GM10248 (cell line): ENCODE measurements at places on chromosomes 1 and 21.

- no peak for DNase-seq
Observed at GRCh38 chr1:104212239-104212638, 462.5 kb downstream of the AMY1C start.

GRCh38 chr1:151255381-151255780, 847 bp downstream of the PSMD4 start:
- DNase-seq = no peak

DNA sequence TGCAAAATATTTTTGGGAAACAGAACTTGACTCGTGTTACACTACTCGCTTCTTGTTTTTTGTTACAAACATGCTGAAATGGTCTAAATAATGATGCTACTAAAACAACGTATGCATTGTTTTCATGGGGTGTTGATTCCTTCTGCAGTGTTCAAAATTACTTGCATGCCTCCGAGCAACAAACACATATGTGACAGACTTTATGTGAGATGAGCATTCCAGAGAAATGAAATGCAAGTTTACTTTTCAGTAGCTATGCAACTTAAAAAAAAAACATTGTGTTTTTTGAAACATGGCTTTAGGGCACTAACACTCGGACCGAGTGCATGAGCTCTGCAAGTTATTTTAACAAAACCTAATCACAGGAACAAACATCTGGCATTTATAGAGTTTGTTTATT, 84.8 kb downstream of the CAMTA1 start:
- no peak for DNase-seq

GRCh38 chr1:239868058-239868832, 223.4 kb upstream of the FMN2 start:
- DNase-seq = no peak
